ENCODE measurements at places on chromosomes 5 and 9. TPM values are rescaled to one million over a fixed set of nuclear protein-coding genes. Genes with fewer than 3 reads are reported as not detected.

Gene NR5A1
- total RNA-seq: 43.5 TPM

Gene PCDHGB1
- 12.5 TPM for total RNA-seq

Gene SLU7
- total RNA-seq: 92.4 TPM

Gene SPATA31E1
- 4.8 TPM for total RNA-seq

Gene ACTBL2
- not detected for total RNA-seq

Gene FGF10
- total RNA-seq: 3.3 TPM

Gene PHF24
- 132 TPM for total RNA-seq

Gene ELL2
- total RNA-seq: 87.3 TPM

Gene ELP1
- total RNA-seq: 32.7 TPM

Gene SLC23A1
- total RNA-seq: not detected
